Right atrium auricular region (tissue), 2 donors: ENCODE measurements at places on chromosomes 7 and 10. TPM values are rescaled to one million over a fixed set of nuclear protein-coding genes. Genes with fewer than 3 reads are reported as not detected.

GRCh38 chr10:80136134-80136571 is 3.6 kb downstream of the PLAC9 start:
- DNase-seq, result peak; percentile 94

GRCh38 chr7:51121931-51122425 is 194.6 kb downstream of the COBL start:
- peak; percentile 58 for DNase-seq

- DNase-seq, result no peak
These were observed 107.2 kb downstream of the RUNDC3B start for GRCh38 chr7:87735360-87735759.

CYP2C19 gene
- total RNA-seq, result not detected

CALML3 gene
- total RNA-seq, result not detected

CFAP69 gene
- total RNA-seq, result 1.2 TPM

ZNF25 gene
- total RNA-seq, result 12.6 TPM
